ENCODE measurements at places on chromosomes 3 and 15.
A peak's percentile ranks its signal among the peaks of the same experiment; 100 is the strongest.

DNA sequence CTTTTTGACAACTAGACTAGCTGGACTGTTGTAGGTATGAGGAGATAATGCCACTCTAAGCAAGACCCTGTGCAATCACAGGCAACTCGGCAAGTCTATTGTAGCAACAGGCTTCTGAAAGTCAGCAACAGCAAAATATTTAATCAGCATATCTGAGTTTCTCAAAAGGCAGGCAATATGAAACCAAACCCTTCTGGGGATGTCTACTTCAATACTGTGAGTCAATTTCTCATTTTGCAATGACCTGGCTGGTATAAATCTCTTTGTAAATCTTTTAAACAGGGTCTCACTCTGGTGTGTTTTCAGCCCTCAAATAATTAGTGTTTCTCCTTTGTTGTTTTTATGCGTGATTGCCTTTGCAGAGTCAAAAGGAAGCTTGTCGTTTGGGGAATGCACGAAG, 1044.5 kb downstream of the NTRK3 start:
- no peak for DNase-seq

DNA sequence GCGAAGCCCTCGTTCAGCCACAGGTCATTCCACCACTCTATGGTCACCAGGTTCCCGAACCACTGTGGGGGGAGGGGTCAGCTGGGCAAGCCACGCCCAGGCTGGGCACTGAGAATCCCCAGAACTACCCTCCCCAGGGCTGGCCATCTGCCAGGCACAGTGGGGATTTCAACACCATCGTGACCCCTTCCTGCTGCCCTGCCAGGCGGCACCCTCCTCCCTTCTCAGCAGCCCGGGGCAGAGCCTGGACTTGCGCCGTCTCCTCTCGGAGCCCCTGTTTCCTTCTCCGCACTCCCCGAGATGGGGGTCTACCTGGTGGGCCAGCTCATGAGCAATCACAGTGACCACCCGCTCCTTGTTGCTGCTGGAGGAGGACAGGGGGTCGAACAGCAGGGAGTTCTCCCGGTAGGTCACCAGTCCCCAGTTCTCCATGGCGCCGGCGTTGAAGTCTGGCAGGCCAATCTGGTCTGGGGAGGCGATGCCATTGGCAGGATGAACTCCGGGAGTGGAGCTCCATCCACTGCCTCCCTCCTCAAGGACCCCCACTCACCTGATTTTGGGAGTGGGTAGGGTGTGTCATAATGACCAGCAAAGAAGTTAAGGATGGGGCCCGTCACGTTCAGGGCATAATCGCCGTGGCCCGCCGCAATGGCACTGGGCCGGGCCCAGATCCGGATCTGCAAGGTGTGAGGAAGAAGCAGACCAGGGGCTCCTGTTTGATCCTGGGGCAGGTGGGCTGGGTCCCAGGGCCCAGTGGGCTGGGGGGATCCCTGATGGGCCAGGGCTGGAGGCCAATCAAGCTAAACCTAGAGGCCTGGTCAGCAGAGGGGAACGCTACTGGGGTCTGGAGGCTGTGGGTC, 10.5 kb downstream of the ANPEP start:
- no peak for DNase-seq

DNA sequence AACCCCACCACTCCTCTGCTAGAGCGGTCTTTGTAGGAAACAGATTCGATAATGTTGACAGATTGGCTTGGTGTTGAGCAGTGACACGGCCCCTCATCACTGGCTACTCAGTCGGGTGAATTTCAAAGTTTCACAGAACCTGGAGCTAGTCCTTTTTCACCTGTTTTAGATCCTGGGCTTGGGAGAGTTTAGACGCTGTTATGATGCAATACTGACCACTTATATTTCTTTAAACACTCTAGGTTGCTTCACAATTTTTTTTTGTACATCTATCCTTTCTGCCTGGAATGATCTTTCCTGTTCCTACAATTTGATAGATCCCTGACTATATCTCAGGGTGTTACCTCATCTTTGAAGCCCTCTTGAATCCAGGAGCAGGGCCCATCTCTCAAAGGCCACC, 97.1 kb upstream of the ATP10A start:
- DNase-seq: no peak

GRCh38 chr3:20080956-20081554, 40.8 kb downstream of the KAT2B start:
- no peak for DNase-seq

GRCh38 chr3:58576716-58577115, 475 bp downstream of the FAM107A start:
- no peak for DNase-seq

GRCh38 chr3:45084820-45085816, 59.0 kb downstream of the CLEC3B start:
- peak; percentile 76 for DNase-seq

DNA sequence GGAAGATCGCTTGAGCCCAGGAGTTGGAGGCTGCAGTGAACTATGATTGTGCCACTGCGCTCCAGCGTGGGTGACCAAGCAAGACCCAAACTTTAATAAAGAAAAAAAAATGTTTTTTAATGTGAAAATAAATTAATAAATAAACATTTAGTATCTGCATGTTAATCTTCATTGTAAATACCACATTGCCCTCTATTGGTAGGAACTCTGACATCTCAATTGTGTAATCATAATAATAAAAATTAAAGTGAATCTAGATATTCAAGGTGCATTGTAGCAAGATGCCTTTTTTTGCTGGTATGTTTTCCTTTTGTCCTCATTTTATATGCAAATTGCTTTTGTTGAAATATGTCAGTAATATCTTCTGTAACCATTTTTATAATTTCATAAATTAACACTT, 95.0 kb upstream of the LIMD1 start:
- DNase-seq: no peak

GRCh38 chr3:175193815-175194518, 334.8 kb downstream of the NAALADL2 start:
- no peak for DNase-seq

- DNase-seq: no peak
These were observed 50.8 kb upstream of the SYN2 start for GRCh38 chr3:11953350-11953749.

Measured in H4 (cell line).